ENCODE measurements at places on chromosomes 4 and X.
A peak's percentile ranks its signal among the peaks of the same experiment; 100 is the strongest.

- DNase-seq = no peak
These were observed 386 bp upstream of the TMEM184C start for GRCh38 chr4:147616849-147617172.

- DNase-seq = no peak
These were observed 50.0 kb downstream of the LGI2 start for GRCh38 chr4:24980740-24981139.

- no peak for DNase-seq
These were observed 20.9 kb upstream of the USP27X start for GRCh38 chrX:49858341-49858740.

DNA sequence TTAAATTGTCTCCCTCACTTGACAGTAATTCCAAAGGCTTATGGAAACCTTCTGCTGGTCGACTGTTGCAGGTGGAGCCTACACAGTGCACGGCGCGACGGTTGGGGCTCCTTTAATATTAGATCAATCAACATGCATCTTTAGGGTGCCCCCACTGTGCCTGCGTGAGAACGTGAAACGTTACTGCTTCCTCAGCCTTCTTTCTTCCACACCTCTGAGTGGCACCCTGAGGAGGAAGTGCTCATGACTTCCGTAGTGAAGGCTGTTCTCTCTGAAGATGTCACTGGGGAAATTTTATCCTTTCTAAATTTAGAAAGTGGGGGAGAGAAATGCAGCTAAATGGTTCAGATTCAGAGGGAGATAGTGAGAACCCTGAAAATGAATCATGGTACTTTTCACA lies 184.0 kb upstream of the ZFP42 start:
- DNase-seq = no peak

GRCh38 chrX:67917421-67918010 lies 373.7 kb downstream of the AR start:
- no peak for DNase-seq

GRCh38 chr4:142040043-142040442 lies 403.7 kb downstream of the IL15 start:
- no peak for DNase-seq

GRCh38 chr4:147987252-147987651 lies 255.4 kb downstream of the ARHGAP10 start:
- no peak for DNase-seq

GRCh38 chr4:67020438-67020797 lies 524.9 kb downstream of the CENPC start:
- DNase-seq = no peak

GRCh38 chrX:48897157-48897624 lies 377 bp downstream of the TIMM17B start:
- DNase-seq = peak; percentile 64

DNA sequence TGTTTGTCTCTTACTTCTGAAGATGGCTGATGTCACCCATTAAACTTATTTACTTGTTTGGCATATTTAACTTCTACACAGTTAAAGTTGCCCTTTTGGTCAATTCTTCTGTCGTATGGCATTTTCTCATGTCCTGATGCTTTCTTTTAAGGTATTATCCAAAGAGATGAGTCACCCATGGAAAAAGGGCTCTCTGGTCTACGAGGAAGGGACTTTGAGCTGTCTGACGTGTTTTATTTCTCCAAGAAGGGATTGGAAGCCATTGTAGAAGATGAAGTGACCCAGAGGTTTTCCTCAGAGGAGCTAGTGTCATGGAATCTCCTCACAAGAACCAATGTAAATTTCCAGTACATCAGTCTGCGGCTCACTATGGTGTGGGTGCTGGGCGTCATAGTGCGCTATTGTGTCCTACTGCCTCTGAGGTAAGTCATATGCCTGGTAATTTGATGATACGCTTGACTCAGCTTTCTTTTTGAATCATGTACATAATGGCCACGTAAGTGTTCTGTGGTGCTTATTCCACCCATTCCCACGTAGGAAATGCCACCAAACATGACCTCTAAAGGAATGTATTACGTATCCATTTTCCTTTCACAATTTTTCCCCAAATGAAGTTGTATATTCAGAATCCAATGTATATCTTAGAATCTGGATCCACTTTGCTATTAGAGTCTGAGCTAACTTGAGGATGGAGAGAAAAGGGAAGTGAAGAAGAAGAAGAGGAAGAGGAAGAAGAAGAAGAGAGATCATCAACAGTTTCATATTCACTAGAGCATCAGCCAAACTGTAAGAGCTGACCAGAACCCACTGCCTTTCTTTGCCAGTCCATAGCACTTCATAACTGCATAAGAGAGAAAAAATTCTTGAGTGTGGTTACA lies 45.7 kb downstream of the GPAT3 start:
- no peak for DNase-seq

- DNase-seq = no peak
These were observed 267.2 kb downstream of the MAPK10 start for GRCh38 chr4:86092684-86093083.

GRCh38 chr4:127149086-127149485 lies 483.7 kb upstream of the INTU start:
- DNase-seq = no peak

DNA sequence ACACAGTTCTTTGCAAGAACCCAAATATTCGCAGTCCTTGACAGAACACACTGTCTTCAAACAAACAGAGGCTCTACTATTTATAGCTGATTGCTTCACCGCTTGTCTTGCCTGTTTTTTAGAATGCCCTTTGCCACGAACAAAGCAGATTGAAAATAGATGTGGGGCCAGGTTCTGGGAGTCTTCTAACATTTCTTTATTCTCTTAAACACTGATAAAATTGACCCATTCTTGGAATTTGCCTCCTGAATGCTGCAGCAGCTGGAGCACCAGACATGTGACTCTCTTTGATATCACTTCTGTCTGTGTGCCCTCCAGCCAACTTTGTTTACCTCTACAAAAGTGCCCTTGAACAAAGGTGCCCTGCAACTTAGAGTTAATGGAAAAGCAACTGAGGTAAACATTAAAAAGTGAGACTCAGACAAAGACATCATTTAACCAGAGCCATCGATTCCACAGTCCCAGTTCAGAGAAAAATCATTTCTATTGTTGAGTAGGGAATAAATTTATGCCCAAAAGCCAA lies 64.2 kb upstream of the SPP1 start:
- DNase-seq = no peak

- DNase-seq = no peak
These were observed 32.0 kb upstream of the KIAA0232 start for GRCh38 chr4:6750286-6751221.

- peak; percentile 38 for DNase-seq
These were observed 9.4 kb upstream of the MMAA start for GRCh38 chr4:145609481-145610427.

GRCh38 chr4:110198435-110199416 lies at the start of gene ELOVL6:
TSS of gene ELOVL6 (minus strand) at chr4:110198615. CDS start at chr4:110198335, 280 bp downstream.
- DNase-seq = peak; percentile 66

DNA sequence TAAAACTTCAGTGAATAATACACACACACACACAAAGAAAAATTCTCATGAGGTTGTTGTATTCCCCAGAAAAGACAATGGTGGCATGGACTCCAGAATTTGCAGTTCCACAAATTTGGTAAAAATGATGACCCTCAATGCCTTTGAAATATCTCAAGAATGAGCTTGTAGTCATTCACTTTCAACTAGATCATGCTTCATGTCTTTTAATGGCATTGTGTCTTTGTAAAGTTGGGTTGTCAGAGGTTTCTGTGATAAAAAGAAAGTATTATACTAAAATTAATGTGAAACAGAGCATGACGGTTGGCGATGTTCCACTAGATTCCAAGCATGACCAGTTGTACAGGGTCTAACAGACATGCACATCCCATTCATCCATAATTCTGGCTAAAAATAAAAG lies 685.0 kb upstream of the FRG1 start:
- DNase-seq = no peak

DNA sequence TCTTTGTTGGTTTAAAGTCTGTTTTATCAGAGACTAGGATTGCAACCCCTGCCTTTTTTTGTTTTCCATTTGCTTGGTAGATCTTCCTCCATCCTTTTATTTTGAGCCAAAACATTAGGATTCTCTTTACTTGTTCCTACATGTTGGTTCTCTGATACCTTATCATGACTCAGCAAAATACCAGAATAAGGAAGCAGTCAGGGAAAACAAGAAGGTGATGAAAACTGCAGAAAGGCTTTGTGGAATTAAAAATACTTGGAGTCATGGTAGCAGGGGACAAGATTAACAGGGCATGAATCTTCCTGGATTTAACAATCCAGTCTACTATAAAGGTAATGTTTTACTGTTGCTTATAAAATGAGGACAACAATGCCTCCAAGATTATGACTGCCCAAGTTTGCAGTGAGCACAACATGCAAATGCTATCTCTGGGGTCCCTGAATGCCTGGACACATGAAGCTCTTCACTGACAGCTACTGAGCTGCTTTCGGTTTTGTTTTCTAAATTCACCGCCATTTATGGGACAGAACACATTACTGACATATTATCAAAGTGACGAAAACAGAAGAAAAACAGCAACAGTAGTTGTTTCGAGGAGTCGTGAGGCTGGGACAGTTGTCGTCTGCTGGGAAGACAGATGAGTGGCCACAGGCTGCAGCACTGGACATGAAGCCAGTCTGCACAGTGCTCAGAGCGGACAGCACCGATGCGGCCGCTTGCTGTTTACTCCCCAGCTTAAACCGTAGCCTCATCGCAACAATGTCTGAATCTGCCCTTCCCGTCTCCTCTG lies 174.5 kb upstream of the DKK2 start:
- no peak for DNase-seq

GRCh38 chr4:72077346-72077745 lies 45.5 kb downstream of the NPFFR2 start:
- no peak for DNase-seq

GRCh38 chr4:72432282-72432681 lies 136.7 kb downstream of the ADAMTS3 start:
- DNase-seq = no peak

DNA sequence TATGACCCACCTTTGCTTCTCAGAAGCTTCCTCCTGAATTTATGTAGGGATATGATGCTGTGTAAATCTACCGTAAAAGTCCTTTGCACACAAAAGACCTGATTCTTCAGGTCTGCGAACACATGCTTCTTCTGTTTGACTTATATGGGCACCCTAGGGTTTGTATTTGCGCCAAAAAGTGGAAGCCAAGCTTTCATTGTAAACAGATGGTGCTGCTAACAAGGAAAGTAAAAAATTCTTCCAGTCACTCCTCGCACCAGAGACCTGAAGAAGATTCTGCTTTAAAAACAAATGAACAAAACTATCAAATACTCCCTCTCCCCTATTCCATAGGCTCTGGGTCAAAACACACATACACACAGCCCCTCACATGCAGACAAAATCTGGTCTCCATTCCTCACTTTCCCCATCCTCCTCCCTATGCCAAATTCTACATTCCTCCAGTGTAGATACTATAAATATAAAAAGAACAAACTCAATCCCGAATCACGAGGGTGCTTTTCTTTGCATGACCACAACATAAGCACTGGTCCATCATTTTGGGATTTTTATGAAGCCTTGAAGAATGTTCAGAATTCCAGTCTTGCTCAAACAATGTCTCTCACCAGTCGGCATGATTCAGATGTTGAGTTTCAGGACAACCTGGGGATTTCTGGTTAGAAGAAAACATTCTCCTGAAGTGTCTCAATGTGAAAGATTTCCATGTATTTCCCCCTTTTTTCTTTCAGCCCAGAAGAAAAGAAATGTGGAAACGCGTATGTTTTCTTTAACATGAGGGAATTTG lies 125.1 kb downstream of the PALLD start:
- no peak for DNase-seq

DNA sequence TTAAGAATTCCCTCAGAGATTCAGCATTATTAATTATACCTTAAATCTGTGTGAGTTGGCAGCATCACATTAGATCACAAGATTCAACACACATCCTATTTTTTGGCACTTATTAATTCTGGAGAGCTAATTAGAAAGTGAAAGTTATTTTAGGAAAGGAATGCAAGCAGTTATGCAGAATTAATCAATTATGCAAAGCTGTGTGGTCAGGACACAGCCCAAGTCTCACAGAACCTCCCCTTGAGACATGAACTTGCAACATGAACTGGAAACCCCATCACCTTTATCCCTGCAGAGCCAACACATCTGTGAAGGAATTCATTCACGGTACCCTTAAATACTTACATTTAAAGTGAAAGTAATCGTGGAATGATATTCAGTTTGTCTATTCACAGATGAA lies 80.5 kb downstream of the TSPAN5 start:
- DNase-seq = no peak

DNA sequence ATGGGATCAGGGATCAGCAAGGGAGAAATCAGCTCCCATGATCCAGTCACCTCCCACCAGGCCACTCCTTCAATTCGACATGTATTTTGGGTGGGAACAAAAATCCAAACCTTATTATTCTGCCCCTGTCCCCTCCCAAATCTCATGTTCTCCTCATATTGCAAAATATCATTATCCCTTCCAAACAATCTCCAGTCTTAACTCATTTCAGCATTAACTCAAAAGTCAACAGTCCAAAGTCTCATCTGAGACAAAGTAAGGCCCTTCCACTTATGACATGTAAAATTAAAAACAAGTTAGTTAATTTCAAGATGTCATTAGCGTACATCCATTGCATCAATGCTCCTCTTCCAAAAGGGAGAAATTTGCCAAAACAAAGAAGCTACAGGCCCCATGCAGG lies 22.0 kb downstream of the UGT2B4 start:
- DNase-seq = no peak

All from T1000 (cell line).